ENCODE measurements at places on chromosomes 13 and 19.

DNA sequence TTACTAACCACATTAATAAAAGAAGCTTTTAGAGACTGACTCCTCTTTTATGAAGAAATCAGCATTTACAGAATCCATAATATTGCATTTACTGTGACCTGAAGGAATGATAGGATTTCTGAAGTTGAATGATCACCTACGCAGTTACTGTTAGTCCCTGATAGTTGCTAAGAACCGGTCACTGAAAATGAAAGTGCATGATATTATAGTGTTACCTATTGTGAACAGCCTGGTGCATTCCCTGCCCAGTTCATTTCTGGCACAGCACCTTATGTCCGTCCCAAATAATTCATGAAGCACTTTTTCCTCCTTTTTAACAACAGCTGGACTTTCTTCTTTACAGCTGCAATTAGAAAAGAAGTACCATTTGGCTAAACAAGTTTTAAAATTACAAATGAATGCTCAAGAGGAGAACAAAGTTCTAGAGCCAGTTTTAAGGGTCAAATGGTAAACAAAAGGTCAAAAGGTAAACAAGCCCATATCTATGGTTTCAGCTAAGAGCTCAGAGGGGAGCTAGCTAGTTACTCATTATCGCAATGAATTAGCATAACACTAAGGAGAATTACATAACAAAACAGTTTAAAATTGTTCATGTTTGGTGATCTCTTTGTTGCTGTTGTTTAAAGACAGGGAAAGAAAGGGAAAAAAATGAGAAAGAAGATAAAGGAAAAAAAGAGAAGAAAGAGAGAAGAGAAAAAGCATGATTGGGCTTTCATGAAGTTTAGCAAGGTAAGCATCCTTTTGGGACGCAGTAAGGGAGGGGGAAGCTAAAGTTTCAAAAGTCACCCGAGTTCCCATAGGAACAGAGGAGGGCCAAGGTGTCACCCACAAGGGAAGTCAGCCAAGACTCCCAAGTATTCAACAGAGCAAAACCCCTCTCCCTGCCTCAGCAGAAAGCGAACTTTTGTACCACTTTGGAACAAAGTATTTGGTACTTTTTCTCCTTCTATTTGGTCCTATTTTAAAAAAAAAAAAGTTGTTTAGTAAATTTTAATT, 50.2 kb downstream of the FLT3 start:
- no peak for DNase-seq

- DNase-seq = no peak
Observed at GRCh38 chr13:27054760-27055159, 116.9 kb downstream of the USP12 start.

DNA sequence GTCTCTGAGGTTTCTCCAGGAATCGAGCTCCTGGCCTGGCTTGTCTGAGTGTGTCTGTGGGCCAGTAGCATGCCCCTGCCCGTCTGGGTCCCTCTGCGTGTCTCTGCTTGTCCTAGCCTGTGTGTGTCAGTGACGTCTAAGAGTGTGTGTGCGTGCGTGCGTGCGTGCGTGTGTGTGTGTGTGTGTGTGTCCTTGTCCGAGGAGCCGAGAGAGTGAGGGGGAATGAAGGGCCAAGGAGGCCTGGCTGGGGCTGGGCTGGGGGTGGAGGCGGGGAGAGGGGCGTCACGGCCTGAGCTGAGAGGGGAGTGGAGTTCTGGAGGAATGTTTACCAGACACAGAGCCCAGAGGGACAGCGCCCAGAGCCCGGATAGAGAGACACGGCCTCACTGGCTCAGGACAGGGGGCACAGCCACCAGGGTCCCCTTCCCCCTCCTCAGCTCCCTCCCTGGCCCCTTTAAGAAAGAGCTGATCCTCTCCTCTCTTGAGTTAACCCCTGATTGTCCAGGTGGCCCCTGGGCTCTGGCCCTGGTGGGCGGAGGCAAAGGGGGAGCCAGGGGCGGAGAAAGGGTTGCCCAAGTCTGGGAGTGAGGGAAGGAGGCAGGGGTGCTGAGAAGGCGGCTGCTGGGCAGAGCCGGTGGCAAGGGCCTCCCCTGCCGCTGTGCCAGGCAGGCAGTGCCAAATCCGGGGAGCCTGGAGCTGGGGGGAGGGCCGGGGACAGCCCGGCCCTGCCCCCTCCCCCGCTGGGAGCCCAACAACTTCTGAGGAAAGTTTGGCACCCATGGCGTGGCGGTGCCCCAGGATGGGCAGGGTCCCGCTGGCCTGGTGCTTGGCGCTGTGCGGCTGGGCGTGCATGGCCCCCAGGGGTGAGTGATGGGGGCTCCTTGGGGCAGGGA, at the start of gene AXL:
TSS of gene AXL (plus strand) at position 609 of the 893 bp plus-strand sequence. CDS start at position 779, 170 bp downstream.
- no peak for DNase-seq

- no peak for DNase-seq
Observed at GRCh38 chr13:95002126-95002525, 289.8 kb upstream of the SOX21 start.

GRCh38 chr19:23394511-23394910, 760 bp downstream of the ZNF91 start:
- no peak for DNase-seq

- no peak for DNase-seq
Observed at GRCh38 chr13:48110132-48110868, 15.4 kb upstream of the MED4 start.

GRCh38 chr19:11963566-11964355, 1.1 kb upstream of the ZNF763 start:
- DNase-seq = peak; percentile 37

- DNase-seq = peak; percentile 35
Observed at GRCh38 chr19:3440082-3440481, 40.2 kb downstream of the SMIM24 start.

DNA sequence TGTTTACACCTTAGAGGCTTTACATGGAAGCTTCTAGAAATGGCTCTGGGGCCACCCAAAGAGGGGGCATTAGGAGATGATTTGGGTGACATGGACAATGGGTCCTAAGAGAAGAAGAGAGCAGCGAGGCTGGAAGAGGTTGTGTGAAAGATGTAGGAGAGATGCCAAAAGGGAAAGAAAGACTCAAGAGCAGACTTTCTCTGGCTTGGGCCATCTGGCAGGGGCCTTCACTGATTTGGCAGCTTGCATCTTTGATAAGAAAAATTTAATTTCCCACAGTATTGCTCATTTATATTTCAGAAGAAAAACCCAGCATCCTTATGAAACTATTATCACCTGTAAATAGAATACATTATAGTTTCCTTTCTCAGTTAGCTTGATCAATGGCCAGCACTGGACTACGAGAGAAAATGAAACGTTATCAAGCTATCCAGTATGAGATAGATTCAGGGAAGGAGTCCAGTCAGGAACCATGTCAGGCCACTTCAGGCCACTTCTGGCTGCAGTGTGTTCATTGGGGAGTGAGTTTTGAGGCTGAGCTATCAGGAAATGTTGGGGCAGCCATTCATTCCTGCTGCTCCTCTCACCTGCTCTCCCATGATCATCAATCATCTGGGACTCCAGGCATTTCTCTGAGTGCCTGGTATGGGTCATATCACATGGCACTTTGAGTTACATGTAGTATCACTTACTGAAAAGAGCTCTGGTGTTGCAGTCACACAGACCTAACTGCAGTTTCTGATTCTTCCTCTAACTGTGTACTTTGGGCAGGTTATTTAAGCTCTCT, 10.3 kb downstream of the SCEL start:
- no peak for DNase-seq

DNA sequence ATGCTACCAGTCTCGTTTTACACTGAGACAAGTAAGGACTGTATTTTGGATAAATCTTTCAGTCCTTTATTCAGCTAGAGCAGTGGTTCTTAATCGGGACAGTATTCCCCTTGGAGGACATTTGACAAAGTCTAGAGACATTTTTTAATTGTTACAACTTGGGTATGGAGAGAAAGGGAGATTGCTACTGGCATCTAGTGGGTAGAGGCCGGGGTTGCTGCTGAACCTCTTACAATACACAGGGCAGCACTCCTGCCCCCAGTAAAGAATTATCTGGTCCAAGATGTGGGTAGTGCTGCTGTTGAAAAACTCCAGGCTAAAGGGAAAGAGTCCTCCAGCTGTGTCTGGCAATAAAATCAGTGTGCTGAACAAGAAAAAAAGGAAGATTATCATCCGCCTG, 334.8 kb downstream of the SLC7A1 start:
- no peak for DNase-seq

DNA sequence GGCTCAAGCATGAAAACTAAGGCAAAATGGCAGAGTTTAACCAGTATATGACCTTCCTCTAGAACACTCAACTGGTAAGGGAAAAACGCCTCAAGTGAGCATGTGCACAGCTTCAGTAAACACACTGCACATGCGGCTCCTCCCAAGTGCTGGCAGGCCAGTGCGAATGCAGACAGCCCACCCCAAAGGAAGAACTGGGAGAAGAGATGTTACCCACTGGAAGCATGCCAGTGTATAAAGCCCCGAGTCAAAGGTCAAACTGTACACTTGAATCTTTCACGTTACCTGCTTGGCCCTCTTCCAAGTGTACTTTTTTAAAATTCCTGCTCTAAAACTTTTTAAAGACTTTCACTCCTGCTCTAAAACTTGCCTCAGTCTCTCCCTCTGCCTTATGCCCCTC, 19.2 kb upstream of the RCBTB1 start:
- no peak for DNase-seq

DNA sequence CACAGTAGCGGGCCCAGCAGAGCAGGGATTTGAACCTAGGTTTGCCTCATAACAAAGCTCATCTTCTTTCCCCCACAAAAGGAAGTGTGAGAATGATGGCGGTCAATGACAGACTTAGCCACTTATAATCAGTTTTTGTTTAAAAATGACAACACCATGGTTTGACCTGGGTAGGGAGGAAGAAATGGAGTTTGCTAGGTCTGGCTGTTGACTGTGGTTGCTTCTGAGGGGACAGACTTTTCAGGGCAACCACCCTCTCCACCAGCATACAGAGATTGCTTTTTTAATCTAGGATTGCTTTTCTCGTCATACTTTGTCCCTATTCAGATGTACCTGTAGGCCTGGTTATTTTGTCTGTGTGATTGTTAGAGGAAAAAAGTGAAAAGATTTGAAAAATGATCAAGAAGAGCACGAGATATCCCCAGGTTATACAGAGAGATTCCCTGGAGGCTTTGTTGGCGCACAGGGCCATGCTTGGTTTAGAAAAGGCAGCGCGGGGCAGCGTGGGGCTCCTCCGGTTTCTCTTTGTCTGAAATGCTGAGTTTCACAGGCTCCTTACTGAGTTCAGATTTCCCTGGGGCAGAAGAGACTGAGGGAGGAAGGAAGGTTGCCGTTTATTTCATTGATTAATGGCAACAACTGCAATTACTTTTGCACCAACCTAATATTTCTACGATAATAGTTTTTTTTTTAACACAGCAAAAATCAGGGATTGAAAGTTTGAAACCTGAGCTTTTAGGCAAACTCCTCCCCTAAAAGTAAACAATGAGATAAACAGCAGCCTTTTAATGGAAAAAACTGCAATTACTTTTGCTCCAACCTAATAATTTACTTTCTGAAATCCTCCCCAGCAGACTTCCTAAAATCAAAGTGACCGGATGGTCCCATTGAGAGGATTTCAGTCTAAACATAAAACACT, 97.0 kb upstream of the RNF113B start:
- DNase-seq = no peak

- DNase-seq = no peak
Observed at GRCh38 chr13:44273991-44274770, 99.4 kb upstream of the SERP2 start.

DNA sequence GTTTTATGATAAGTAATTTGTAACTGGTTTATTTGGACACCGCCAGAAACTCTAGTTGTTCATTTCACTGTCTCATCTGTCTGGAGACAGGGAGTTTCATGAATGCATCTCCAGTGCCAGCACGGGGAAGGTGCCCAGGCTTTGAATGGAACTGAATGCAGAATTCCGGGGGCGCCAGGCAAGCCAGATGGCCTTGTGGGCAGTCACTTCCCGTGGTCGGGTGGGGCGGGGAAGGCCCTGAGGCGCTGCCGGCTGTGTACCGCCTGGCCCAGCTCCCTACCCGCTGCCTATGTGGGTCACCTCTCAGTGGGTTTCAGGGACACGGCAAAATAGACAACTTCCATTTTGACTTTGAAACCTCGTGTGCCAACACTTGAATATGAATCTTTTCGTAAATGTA, 28.8 kb upstream of the MCF2L start:
- no peak for DNase-seq

DNA sequence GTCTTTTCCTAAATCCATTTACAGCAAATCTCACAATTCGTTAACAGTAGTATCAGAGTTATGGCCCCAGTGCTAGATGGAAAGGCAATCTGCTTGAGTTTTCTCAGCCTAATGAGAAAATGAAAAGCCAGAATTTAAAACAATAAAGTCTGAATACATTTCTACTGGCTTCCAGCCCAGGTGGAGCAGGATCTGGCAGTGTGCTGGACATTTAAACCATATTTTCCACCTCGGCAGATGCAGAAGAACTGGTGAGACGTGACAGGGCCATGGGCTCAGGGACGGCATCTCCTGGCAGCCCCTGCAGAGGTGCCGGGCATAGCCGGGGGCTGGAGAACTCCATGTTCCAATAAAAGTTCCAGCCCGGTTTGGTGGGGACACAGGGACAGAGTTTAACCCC, 7.1 kb downstream of the SMIM7 start:
- no peak for DNase-seq
